ENCODE measurements at places on chromosomes 12 and 14. TPM values are rescaled to one million over a fixed set of nuclear protein-coding genes. Genes with fewer than 3 reads are reported as not detected.

The SMIM41 gene
- total RNA-seq, result not detected

The MYH6 gene
- 20.4 TPM for total RNA-seq

The NRIP2 gene
- total RNA-seq, result 1.3 TPM

The EML5 gene
- total RNA-seq, result not detected

The CLEC14A gene
- 21.2 TPM for total RNA-seq

DNA sequence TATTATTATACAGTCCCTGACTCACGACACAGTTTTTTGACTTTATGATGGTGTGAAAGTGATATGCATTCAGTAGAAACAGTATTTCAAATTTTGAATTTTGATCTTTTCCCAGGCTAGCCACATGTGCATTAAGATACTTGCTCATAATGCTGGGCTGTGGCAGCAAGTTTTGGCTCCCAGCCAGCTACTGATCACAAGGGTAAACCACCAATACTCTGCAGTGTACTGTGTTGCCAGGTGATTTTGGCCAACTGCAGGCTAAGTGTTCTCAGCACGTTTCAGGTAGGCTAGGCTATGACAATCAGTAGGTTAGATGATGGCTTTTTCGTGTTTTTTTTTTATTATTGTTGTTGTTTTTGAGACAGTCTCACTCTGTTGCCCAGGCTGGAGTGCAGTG, 69.4 kb upstream of the ACTN1 start:
- DNase-seq, result no peak
- no peaks in the 10 kb centered on the region for H3K36me3 ChIP-seq
- no peaks in the 10 kb centered on the region for H3K27me3 ChIP-seq
- H3K4me1 ChIP-seq, result peaks cover 62% of the 10 kb centered on the region
- H3K27ac ChIP-seq, result peak overlapping the region; percentile 78
- no peak overlapping the region for H3K4me3 ChIP-seq

DNA sequence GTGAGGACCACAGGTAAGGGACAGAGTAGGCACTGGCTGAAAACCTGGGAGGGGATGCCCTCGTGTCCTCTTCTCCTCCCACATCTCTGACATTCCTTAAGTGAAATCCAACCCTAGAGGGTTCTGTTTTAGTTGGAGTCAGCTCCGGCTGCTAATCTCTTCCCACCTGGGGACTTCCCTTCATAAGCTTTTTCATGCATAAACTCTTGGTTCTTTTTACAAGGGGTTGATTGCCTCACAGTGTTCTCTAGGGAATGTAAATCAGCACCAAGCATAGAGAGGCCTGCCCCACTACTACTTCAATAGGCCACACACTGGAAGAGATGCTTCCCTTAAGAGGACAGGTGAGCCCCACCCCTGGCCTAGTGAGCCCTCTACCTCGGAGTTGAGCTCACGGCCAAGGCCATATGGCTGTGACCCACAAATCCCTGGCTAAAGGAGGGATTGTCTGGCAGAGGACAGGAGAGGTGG, 3.2 kb upstream of the SYNDIG1L start:
- peaks cover 9% of the 10 kb centered on the region for H3K27me3 ChIP-seq
- H3K4me3 ChIP-seq, result no peak overlapping the region
- DNase-seq, result no peak
- no peak overlapping the region for H3K27ac ChIP-seq
- H3K4me1 ChIP-seq, result no peaks in the 10 kb centered on the region

GRCh38 chr14:94644102-94644535, 31.9 kb downstream of the SERPINA3 start:
- no peak for DNase-seq
- H3K36me3 ChIP-seq, result no peaks in the 10 kb centered on the region
- no peaks in the 10 kb centered on the region for H3K4me1 ChIP-seq
- H3K4me3 ChIP-seq, result no peak overlapping the region
- no peak overlapping the region for H3K27ac ChIP-seq

DNA sequence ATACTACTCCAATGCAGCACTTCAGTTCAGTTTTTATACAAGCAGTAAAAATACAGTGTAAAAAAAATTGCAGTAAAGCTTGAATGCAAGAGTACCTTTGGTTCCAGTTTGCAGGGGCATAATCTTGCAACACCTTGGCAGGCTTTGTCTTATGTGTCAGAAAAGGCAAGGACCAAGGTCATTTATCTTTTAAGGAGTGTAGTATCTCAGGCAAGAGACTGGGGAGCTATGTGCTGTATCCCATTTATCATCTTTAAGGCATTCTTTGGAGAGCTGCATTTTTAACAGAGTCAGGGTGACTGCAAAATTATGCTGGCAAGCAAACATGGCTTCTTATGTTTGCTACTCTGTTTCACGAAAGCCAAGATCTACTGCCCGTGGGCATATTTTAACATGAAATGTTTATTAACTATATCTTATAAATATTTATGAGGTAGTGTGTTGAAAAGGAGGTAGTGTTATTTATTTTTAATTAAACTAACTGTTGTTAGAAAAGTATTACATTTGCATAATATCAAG, 14.8 kb upstream of the DLGAP5 start:
- no peaks in the 10 kb centered on the region for H3K4me1 ChIP-seq
- H3K4me3 ChIP-seq, result no peak overlapping the region
- H3K27ac ChIP-seq, result no peak overlapping the region
- no peaks in the 10 kb centered on the region for H3K27me3 ChIP-seq
- DNase-seq, result no peak

DNA sequence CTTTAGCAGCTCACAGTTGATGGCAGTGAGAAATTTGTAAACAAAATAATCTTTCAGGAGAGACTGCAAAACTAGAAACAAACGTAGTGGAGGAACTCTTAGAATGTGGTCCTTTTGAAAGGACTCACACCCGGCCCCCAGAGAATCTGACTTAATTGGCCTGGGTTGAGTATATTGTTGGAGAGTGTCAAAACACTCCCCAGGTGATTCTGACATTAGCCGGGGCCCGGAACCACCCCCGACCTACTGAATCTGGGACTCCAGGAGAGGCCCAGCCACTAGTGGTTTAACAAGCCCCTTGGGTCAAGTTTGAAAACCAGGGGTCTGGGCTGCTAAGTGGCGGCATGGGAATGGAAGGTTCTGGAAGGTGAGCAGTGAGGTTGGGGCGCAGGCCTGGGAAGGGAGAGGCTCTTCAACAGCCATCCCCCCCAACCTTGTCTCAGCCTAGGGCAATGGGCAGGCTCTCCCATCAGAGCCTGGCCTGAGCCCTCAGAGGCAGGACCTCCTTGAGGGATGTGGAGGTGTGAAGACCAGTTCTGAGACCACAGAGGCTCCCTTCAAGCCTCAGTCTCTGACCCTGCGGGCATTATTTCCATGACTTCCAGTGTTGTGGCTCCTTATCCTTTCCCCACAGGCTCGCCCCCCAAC, 1.1 kb upstream of the ELK3 start:
- peaks cover 2% of the 10 kb centered on the region for H3K27me3 ChIP-seq
- no peaks in the 10 kb centered on the region for H3K4me1 ChIP-seq
- no peak for DNase-seq
- H3K4me3 ChIP-seq, result no peak overlapping the region

GRCh38 chr14:101512376-101512695, 49.0 kb upstream of the DIO3 start:
- no peaks in the 10 kb centered on the region for H3K36me3 ChIP-seq
- no peak overlapping the region for H3K4me3 ChIP-seq
- H3K27ac ChIP-seq, result no peak overlapping the region
- no peaks in the 10 kb centered on the region for H3K4me1 ChIP-seq

- H3K4me3 ChIP-seq, result no peak overlapping the region
- H3K4me1 ChIP-seq, result no peaks in the 10 kb centered on the region
- H3K36me3 ChIP-seq, result no peaks in the 10 kb centered on the region
- no peak for DNase-seq
- H3K27me3 ChIP-seq, result no peaks in the 10 kb centered on the region
These were observed 126.1 kb upstream of the FUT8 start for GRCh38 chr14:65286443-65286842.

GRCh38 chr12:6821591-6822425, at the start of gene GPR162:
GPR162 (plus strand) TSS chr12:6821821; CDS start chr12:6823899, 2,078 bp downstream.
- no peaks in the 10 kb centered on the region for H3K4me1 ChIP-seq
- no peaks in the 10 kb centered on the region for H3K36me3 ChIP-seq
- no peak for DNase-seq
- H3K27me3 ChIP-seq, result peaks cover 35% of the 10 kb centered on the region
- no peak within 1 kb of the TSS for H3K27ac ChIP-seq

GRCh38 chr12:68641138-68641537, 30.4 kb downstream of the RAP1B start:
- DNase-seq, result no peak
- H3K4me1 ChIP-seq, result peaks cover 34% of the 10 kb centered on the region
- H3K27ac ChIP-seq, result no peak overlapping the region

- no peak for DNase-seq
- no peaks in the 10 kb centered on the region for H3K4me1 ChIP-seq
- no peaks in the 10 kb centered on the region for H3K27me3 ChIP-seq
- no peaks in the 10 kb centered on the region for H3K36me3 ChIP-seq
- no peak overlapping the region for H3K4me3 ChIP-seq
These were observed 153.6 kb upstream of the FKBP4 start for GRCh38 chr12:2641207-2641606.

- peak overlapping the region; percentile 47 for H3K27ac ChIP-seq
- no peak for DNase-seq
- H3K27me3 ChIP-seq, result no peaks in the 10 kb centered on the region
- H3K4me1 ChIP-seq, result peaks cover 23% of the 10 kb centered on the region
- no peak overlapping the region for H3K4me3 ChIP-seq
These were observed 76.6 kb upstream of the KCNH3 start for GRCh38 chr12:49462083-49462744.

- no peak overlapping the region for H3K4me3 ChIP-seq
- no peaks in the 10 kb centered on the region for H3K4me1 ChIP-seq
- no peaks in the 10 kb centered on the region for H3K27me3 ChIP-seq
These were observed 230.0 kb downstream of the GLT1D1 start for GRCh38 chr12:129083121-129083840.

All from gastrocnemius medialis (tissue), 4 donors.